ENCODE measurements at places on chromosomes 1 and 21. TPM values are rescaled to one million over a fixed set of nuclear protein-coding genes. Genes with fewer than 3 reads are reported as not detected.

DNA sequence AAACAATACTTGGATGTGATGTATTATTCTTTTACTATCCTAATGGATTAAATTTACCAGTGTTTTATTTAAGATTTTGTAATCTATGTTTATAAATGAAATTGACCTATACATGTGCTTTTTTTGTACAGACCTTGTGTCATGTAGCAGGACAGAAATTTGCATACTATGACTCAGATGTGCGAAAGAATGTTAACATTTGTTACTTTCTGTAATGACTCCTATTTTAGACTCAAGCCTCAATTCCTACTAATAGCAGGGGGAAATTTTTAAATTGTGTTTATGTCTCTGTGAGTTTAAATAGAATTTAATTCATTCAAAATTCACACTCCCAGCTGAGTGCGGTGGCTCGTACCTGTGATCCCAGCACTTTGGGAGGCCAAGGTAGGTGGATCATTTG, 21.8 kb upstream of the RIMKLA start:
- no peaks in the 10 kb centered on the region for H3K27me3 ChIP-seq
- no peaks in the 10 kb centered on the region for H3K4me1 ChIP-seq

- no peaks in the 10 kb centered on the region for H3K27me3 ChIP-seq
- no peak overlapping the region for H3K4me3 ChIP-seq
- H3K4me1 ChIP-seq, result peaks cover 7% of the 10 kb centered on the region
- H3K27ac ChIP-seq, result no peak overlapping the region
These were observed 15.0 kb downstream of the CACNA1S start for GRCh38 chr1:201096977-201097856.

DNA sequence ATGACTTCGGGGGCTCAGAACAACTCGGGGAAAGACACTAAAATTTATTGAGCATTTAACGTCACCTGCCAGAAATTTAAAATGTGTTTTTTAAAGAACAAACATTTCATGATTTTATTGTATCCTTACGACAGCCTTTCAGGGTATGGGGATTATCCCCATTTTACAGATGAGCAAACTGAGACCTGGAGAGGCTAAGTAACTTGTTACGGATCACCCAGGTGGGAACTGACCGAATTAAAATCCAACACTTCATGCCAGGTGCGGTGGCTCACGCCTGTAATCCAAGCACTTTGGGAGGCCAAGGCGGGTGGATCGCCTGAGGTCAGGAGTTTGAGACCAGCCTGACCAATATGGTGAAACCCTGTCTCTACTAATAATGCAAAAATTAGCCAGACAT, 50.9 kb downstream of the DISC1 start:
- no peak for DNase-seq
- H3K4me1 ChIP-seq, result no peaks in the 10 kb centered on the region
- no peak overlapping the region for H3K4me3 ChIP-seq
- no peaks in the 10 kb centered on the region for H3K36me3 ChIP-seq
- no peaks in the 10 kb centered on the region for H3K27me3 ChIP-seq

Gene FABP3
- total RNA-seq, result 28.3 TPM

- H3K27ac ChIP-seq, result no peak overlapping the region
- H3K4me3 ChIP-seq, result no peak overlapping the region
- no peak for DNase-seq
- no peaks in the 10 kb centered on the region for H3K4me1 ChIP-seq
- H3K27me3 ChIP-seq, result no peaks in the 10 kb centered on the region
- no peaks in the 10 kb centered on the region for H3K36me3 ChIP-seq
These were observed 292.9 kb upstream of the DUSP10 start for GRCh38 chr1:222034790-222035189.
